ENCODE measurements at places on chromosomes 1 and 21.
A peak's percentile ranks its signal among the peaks of the same experiment; 100 is the strongest.

DNA sequence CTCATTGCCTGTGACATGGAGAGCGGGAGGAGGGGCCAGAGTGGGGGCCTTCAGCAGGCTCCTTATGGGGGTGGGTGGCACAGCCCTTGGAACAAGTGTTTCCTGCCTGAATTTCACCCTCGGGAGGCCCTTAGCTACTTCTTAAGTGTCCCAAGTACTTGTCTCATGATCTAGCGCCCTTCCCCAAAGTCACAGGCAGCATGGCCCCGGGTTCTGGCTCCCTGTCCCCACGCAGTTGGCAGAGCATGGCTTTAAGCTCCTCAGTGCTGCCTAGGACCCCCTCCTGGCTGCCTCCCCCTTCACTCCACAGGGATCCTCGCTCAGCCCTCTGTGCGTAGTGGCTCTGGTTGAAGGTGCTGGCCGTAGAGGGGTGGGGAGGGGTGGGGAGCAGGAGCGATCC is 197.2 kb downstream of the CAMTA1 start:
- DNase-seq = no peak

DNA sequence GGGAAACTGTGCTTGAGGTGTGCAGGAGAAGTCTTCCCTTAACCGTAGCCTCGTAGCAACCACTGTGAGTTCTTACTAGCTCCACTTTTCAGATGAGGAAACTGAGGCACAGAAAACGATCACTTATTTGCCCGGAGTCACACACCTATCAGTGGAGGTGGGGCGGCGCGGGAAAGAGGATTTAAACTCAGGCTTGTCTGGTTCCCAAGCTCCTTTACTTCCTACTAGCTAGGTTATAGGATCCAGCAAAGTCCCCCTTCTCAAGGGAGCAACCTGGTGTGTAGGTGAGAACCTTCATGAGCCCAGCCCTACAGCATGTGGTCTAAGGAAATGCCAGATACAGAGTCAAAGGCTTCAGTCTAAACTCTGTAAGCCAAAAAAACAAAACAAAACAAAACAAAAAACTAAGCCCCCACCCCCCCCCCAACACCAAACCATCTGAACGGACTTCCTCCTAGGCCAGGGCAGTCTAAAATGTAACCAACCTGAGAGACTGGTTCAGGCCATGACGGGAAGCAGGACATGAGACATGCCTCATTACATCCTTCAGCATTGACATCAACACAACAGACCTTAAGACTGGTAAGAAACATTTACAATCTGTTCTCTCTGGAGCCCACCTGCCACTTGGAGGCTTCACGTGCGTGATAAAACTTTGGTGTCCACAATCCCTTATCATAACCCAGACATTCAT is 709 bp upstream of the FBXO42 start:
- peak; percentile 21 for DNase-seq

DNA sequence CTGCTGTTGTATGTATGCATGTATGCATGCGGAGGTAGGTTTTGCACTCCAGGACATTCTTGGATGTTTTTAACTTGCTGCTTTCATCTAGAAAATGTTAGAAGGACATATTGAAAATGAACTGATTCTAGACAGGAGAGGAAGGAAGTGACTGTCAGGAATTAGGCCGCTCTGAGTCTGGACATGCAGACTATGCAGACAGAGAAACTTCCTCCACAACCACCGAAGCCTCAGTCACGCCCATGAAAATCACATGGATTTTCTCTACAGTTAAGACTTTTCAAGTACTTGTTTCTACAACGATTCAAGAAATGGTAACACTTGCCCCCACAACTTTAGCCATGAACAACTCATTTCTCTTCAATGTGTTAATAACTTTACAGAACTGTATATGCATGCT is 211.1 kb downstream of the SMYD3 start:
- DNase-seq = no peak

GRCh38 chr1:81327103-81327710 is 473.5 kb upstream of the ADGRL2 start:
- DNase-seq = no peak

- DNase-seq = no peak
Observed at GRCh38 chr1:155083052-155083541, 4.5 kb downstream of the EFNA3 start.

GRCh38 chr1:5744341-5744740 is 247.9 kb downstream of the NPHP4 start:
- DNase-seq = no peak

GRCh38 chr1:208497866-208498541 is 253.8 kb upstream of the PLXNA2 start:
- DNase-seq = no peak

- no peak for DNase-seq
Observed at GRCh38 chr1:4668743-4669700, 14.6 kb downstream of the AJAP1 start.

DNA sequence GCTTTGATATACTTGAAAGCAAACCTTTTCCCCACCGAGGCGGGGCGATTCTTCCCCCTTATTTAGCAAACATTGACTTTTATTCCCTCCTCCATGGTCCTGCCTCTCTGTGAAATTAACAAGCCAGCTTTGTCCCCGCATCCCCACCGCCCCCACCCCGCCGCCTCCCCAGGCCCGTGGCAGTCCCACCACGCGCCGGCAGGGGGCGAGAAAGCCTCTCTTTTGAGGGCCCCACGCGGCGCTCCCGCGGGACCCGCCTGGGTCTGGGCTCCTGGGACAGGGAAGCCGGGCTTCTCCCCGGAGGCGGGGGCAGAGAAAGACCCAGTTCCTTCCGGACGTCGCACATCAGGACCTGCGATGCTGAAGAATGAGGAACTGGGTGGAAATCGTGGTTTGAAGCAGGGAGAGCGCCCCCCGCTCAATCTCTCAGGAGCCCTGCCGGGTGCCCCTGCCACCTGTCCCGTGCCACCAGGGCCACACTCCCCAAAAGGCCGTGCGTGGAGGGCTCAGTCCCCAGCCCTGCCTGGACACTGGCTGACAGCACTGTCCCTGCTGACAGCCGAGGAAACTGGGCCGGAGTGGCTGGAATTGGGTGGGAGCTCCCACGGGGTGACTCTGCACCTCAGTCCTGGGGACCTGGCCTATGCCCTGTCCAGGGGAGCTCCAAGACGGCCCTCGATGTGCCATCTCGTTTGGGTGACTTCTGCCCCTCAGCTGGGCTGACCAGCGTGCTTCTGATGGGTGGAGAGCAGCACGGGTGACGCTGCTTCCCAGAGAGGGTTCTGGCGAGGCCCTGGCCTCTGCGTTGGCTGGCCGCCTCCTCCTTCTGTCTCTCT is 8.6 kb upstream of the ACTRT2 start:
- peak; percentile 85 for DNase-seq

DNA sequence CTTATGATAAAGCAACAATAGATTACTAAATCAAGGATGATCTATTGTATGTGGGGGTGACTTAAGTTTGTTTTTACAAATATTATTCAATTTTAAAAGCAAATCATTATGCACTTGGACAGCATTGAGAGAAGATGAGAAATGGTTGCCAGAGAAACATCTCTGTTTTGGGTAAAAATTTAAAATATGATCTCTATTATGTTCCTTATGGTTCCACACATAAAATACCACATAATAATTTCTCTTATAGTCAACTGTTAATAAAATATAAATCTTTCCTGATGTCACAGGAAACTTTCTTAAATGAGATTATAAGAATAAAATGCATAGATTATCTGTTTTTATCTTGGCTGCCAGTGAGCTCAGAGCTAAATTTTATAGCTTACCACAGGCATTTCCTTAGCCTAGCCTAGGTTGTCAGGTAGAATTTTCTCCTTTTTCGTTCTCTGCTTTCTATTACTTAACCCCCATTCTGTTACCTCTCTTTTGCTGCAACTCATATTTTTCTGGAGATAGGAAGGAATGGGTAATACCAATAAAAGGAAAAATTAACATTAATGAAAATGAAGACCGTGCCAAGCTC is 109.7 kb downstream of the TGFB2 start:
- DNase-seq = no peak

DNA sequence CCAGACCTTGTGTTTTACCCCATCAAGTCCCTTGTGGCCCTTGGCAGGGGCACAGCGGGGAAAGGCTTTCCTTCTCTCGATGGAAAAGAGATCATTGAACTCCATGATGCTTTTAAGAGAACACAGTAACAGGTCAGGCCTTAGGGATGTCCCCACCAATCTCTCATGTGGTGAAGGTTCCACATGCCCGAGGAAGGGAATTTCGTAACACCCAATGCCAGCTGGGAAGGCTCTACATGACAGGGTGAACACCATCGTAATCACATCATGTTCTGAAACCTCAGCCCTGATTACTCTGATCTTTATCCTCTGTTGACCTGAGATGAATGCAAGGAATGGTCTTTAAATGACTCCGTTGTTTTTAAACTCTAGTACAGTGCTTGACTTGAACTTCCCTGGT is 105.5 kb upstream of the SPAG17 start:
- DNase-seq = no peak

- no peak for DNase-seq
Observed at GRCh38 chr1:44483089-44483874, 78.2 kb downstream of the RNF220 start.

DNA sequence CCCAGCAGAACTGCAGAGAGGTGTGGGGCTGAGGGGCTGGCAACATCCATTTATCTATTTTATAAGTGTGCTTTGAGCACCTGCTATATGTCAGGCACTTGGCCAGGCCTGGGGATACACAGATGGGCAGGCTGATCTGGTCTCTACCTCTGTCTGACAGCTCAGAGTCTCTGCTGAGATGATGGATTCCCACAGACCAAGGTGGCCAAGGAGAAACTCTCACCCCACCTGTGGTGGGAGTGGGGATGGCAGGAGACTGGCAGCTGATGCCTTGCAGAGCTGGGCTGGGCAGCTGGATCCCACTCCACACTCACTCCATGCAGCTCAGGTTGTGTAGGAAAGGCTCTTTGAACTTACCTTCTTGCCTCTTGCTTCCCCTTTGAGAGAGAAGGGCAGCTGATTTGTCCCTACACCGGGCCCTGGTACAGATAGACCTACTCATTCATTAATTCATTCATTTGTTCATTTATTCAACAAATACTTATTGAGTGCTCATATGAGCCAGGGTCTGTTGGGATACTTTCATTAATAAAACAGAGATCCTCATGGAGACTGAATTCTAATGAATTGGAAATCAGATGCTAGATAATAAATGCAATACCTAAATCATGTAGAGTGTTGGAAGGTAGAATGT is 9.0 kb downstream of the ADORA1 start:
- DNase-seq = no peak

- DNase-seq = no peak
Observed at GRCh38 chr1:12165342-12165741, 1.4 kb upstream of the TNFRSF1B start.

DNA sequence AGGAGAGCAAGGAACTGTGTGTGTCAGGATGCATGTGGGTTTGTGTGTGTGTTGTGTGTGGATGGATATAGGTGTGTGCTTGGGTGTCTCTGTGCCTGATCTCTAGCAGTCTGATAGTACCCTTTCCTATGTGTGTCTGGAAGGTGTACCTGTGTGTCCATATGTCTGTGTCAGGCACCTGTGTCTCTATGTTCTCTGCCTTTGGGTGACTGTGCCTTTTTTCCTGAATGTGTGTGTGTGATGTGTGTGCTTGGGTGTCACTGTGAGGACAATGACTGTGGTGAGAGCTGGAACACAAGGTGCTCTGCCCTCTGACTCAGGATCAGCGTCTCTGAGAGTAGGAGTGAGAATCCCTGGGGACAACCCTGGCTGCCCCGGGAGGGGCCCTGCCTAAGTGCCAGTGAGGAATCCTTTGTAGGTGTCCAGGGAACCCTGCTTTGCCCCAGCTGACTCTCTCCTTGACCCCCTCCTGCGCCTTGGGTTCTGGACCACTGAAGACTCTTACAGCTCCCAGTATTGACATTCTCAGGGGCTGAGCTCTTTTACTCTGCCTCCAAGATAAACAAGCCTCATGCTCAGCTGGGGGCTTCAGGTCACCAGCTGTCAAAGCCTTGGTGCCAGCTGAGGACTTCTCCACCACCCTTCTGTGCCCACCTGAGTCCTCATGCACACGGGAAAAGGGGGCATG is 735 bp upstream of the EFNA3 start:
- no peak for DNase-seq

GRCh38 chr1:19390166-19390850 is 78.2 kb downstream of the SLC66A1 start:
- no peak for DNase-seq

GRCh38 chr1:247198781-247199180 is 27.0 kb upstream of the ZNF124 start:
- no peak for DNase-seq

DNA sequence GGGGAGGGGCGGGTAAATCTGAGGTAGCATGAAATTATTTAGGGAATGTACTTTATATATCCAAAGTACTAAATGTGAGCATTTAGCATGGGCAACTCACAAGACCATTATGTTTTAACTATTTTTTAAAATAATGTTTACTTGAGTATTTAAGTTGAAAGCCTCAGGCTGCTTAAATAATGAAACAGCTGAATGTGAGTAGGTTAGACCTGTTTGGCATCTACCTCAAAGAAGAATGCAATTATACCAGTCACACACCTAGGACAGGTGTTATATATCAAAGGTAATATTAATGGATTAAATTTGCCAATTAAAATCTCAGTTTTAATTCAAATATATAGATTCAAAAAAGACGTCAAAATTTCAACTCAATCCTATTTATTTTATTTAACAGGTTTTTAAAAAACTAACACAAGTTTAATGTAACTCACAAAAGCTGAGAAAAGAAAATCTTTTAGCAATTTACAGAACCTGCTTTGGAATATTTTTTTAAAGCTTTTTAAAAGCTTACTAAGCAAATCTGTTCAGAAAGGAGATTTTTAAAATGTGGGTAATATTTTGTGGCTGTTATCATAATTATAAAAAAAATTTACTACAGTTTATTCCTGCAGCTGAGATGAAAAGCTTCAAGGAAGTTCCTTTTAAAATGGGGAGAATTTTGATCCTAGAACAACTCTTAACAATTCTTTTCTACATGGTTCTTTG is 104.6 kb upstream of the LBR start:
- no peak for DNase-seq

DNA sequence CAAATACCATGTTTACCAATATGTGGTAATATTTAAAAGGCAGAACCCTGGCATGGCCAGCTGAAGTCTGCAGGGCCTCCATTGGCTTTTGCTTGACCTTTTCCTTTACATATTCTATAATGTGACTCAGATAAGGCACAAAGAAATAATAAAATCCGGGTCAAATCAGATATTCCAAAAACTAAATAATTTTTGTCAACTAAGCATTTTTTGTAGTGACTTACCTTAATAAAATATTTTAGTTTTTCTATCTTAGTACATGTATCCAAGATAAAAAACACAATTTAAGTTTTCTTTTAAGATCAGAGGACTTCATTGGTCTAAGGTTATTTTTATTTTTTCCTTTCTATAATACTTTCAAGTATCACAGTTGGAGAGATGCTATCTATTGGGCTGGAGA is 179.4 kb upstream of the ADAMTS5 start:
- no peak for DNase-seq

All from substantia nigra (tissue), 51 donors.